ENCODE measurements at places on chromosomes 3 and 15.
A peak's percentile ranks its signal among the peaks of the same experiment; 100 is the strongest.

GRCh38 chr3:160003520-160004128 is 15.0 kb downstream of the IL12A start:
- peak; percentile 52 for DNase-seq

GRCh38 chr3:9503283-9503682 is 50.3 kb downstream of the LHFPL4 start:
- peak; percentile 81 for DNase-seq

DNA sequence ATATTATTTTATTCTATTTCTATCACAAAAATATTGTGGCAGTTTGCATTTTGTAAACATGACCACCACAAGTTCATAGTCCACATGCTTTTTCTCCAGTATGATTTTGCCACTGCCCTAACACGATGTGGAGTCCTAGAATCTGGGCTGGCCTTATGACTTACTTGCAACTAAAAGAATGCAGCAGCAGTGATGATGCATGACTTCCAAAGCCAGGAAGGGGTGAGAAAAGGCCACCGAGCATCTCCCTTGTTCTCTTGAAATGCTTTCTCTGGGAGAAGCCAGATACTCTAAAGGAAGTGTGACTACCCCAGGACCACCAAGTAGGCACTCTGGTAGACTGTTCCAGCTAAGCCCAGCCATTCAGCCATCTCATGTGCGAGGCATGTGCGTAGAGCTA is 191.6 kb upstream of the MRPL3 start:
- no peak for DNase-seq

DNA sequence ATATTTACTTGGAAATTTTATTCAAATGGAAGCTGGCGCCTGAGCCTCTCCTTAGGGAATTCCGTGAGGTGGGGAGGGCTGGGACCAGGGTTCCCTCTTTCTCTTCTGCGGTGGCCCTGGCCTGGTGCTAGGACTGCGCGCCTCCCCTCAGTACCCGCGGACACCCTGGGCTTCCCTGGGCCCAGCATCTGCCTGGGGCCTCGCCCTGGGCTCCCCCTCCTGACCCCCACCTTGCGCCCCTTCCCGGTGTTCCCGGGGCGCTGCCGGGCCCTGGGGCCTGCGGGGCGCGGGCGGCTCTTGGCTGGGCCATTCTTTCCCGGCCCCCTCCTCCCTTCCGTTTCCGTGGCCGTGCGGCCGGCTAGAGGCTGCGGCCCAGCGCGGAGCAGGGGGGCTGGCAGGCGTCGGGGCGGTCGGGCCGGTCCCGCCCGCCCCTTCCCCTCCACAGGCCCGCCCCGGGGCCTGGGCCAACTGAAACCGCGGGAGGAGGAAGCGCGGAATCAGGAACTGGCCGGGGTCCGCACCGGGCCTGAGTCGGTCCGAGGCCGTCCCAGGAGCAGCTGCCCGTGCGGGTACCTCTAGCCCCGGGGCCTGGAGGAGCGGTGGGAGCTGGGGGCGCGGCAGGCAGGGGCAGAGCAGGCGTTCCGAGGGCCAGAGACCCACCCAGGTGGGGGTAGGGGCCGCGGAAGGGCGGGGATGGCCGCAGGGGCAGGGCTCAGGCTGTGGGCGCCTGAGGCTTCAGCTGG is at the start of gene FES:
Gene FES, plus strand, starts transcription at position 529 of the 743 bp plus-strand sequence. CDS start 542 bp downstream, outside the sequence.
- peak; percentile 69 for DNase-seq

GRCh38 chr3:183698318-183698751 is 738 bp downstream of the YEATS2 start:
- peak; percentile 58 for DNase-seq

- no peak for DNase-seq
Measured at GRCh38 chr3:170732660-170733245, 137.2 kb downstream of the RPL22L1 start.

DNA sequence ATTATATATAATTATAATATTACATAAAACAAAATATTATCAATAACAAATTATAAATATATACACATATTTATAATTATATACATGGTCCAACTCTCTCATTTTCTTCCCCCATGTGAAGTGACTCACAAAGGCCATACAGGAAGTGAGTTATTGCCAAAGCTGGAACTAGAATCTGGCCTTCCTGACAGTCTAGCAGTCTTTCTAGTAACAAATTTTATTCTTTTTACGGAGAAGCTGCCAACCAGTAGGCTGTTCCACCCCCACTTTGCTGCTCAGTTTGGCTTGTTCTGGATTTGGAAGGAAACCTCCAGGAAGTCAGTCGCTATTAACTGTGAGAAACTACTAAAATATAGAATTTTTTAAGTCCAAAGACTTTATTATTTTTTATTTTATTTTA is 79.6 kb downstream of the DHX36 start:
- DNase-seq, result no peak

DNA sequence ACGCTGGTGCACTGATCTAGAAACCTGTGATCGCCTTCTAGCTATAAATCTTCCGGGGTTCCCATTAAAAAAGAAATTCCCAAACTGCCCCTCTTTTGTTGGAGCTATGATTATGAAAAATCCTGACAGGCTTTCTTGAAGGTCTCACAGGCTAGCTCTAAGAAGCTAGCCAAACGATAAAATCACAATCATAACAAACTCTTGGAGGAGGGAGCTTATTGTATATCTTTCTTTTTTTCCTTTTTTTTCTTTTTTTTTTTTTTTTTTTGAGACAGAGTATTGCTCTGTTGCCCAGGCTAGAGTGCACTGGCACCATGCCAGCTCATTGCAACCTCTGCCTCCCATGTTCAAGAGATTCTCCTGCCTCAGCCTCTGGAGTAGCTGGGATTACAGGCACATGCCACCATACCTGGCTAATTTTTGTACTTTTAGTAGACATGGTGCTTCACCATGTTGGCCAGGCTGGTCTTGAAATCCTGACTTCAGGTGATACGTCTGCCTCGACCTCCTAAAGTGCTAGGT is 72.0 kb downstream of the MYO1E start:
- DNase-seq, result no peak

- no peak for DNase-seq
Measured at GRCh38 chr3:17192995-17193394, 308.2 kb downstream of the PLCL2 start.

GRCh38 chr15:77024273-77025082 is 29.6 kb downstream of the PSTPIP1 start:
- peak; percentile 86 for DNase-seq

DNA sequence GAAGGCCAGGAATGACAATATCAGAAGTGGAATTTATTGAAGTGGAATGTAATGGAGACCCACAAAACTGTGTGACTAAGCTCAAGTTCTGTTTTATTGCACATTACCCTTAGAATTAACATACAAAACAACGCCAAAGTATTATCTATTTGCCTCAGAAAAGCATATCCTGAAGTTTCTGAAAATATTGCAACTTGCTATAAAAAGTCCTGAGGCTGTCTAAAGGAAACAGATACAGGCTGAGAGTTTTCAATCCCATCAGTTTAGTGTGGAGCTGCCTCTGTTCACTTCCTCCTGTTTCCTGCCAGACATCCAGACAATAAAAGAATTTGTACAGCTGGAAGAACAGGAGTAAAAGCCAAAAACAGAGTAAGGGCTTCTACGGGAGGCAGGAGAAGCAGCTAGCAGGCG is 108.8 kb downstream of the FBN1 start:
- no peak for DNase-seq

DNA sequence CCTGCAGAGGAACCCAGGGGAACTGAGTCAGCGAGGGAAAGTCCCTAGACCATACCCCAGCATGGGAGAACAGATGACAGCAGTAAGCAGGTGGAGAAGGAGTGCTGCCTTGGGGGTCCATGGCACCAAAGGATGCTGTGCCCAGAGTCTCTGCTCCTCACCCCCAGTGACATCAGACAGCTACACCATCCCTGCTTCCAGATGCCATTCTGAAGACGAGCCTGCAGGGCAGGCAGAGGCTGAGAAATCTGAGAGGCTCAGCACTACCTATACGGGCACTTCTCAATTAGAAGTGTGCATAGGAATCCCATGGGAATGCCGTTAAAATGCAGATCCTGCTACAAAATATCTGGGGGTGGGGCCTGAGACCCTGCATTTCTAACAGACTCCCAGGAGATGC is 211.3 kb upstream of the NSMCE3 start:
- no peak for DNase-seq

GRCh38 chr15:72797834-72798233 is 14.3 kb upstream of the ADPGK start:
- no peak for DNase-seq

GRCh38 chr3:101849714-101850245 is 466 bp downstream of the NFKBIZ start:
- DNase-seq, result peak; percentile 56

DNA sequence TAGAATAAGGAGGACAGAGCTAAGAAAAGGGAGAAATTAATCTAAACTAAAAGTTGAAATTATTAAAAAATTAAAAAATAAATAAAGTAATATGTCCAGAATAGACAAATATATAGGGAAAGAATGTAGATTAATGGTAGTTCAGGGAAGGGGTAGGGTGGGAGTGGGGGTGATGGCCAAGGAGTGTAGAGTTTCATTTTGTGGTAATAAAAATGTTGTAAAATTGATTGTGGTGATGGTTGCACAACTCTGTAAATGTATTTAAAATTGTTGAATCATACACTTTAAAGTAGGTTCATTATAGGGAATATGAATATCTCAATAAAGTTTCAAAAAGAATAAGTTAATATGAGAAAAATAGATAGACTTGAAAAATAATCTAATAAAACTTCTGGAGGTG is 21.0 kb upstream of the FNDC3B start:
- no peak for DNase-seq

DNA sequence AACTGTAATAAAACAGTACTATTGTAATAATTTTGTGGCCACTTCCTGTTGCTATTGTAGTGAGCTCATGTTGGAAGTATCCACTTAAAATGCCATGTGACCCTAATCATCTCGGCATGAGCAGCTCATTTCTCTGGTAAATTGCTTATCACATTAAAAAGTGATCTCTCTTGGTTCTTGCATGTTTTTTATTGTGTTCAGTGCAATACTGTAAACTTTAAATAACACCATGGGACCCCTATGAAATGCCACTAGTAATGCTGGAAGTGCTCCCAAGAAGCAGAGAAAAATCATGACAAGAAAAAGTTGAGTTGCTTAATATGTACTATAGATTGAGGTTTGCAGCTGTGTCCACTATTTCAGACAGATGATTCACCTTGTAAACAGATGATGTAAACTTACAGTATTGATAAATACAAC is 45.6 kb downstream of the NMD3 start:
- no peak for DNase-seq

DNA sequence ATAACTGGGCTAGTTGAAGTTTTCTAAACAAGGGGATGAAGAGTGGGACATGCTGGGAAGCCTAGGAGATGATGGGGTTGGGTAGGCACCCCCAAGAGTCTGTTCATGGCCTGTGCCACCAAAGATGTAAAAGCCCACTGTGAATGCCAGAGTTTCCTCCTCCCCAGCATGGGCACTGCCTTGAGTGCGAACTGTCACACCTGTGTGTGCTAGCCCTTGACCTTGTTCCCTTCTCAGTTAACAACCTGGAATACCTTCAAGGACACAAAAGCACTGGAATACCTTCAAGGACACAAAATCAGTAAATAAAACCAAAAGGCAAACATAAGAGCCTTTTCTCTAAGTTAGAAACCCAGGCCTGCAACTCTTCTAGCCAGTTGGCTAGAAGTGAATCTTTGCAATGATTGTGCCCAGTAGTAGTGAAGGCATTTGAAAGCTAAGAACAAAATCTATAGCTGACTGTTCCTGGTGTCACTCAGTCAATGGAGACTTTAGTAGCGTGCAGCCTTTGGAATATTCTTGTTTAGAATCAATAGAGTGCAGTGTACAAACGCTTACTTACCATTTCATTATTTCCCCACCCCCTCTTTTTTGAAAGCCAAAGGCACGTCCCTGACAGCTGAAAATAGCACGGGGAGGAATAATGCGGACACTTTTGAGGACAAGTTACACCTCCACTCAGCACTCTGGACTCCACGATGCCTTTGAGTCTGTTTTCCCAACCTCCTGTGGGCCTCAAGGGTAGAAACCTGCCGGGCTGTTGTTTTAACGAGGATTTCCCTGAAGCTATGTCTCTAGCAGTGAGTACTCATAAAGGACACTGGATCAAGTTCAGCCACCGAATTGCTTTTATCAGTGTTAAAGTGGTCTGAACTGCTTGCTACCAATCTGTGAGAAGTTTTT is 24.2 kb downstream of the PSMD6 start:
- no peak for DNase-seq

DNA sequence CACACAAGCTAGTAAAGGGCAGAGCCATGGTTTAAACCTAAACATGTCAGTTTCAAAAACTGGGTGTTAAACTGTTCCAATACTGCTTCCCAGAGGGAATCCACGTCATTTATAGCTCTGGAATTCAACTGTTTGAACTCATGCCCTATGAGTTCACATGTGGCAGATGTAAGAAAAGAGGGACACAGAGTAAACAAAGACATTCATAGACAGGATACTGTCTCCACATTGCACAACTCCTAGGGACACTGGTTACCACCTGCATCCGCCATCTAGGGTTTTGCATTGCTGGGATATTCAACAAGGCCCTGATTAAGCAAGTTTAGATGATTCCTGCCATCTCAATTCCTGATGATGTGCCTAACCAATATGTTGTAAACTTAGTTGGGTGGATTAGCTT is 134.1 kb upstream of the COL8A1 start:
- DNase-seq, result no peak

DNA sequence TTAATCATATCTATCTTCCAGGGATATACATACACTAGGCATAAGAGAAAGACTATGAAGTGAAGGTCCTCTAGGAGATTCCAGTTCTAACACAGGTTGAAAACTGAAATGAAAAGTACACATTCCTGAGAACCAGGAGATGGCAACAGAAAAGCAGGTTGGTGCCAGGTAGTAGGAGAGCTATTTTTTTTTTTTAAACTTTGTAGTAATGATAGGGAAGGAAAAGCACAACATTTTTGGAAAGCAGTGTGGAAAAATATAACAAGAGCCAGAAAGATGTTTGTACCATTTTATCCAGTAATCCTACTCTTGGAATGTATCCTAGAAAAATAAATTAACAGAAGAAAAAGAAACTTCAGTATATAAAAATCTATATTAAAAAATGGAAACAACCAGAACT is 189.9 kb downstream of the DTWD1 start:
- DNase-seq, result no peak

DNA sequence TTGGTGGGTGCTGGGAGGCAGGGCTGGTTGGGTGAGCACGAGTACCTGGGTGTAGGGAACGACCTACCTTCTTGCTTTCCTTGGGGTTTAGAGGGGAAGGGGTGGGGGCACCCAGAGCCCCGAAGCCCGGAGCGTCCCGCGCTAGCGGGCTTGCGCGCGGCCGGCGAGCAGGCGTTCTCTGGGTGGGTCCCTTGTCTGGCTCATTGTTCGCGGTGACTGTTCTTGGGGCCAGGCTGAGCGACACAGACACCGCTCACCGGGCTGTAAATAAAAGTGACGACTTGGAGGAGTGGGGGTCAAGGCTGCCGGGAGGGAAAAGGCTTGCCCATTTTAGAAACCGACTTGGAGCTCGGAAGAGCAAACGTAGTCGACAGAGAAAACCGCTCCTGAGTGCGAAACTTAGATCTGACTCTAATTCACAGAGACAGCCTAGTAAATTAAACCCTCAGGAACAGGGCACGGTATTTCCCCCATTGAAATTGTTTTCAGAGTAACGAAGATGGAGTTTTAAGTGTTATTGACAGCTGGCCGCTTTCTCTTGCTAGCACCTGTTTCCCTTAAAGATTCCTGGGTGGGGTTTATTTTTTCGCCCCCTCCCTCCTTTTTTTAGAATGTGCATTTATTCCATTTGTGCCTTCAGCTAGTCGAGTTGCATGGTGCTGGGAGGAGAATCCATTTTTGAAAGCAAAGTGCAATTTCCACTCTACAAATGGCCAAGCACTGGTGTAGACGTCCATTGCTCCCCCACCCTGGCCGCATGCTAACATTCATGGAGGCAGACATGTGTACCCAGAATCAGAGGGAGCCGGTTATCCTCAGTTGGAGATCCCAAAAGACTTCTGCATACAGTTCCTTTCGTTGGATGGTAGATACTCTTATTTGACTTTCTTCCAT is 532.1 kb upstream of the SEMA6D start:
- peak; percentile 10 for DNase-seq

- DNase-seq, result peak; percentile 62
Measured at GRCh38 chr3:72482589-72483321, 365.5 kb downstream of the SHQ1 start.

All from GM20000 (cell line).